Cardiac ventricle fibroblast (primary cell): ENCODE measurements at places on chromosomes 4 and X. TPM values are rescaled to one million over a fixed set of nuclear protein-coding genes. Genes with fewer than 3 reads are reported as not detected.

The TRIM60 gene
- total RNA-seq: not detected in 2 replicates

The ANKRD50 gene
- 13.0 and 13.8 TPM in 2 replicates for total RNA-seq

The SSX2 gene
- not detected in 2 replicates for total RNA-seq

The GAGE13 gene
- total RNA-seq: not detected in 2 replicates

The DCLK2 gene
- 0.50 and 0.78 TPM in 2 replicates for total RNA-seq

The MAGEB17 gene
- total RNA-seq: not detected in 2 replicates

The ADGRG4 gene
- total RNA-seq: not detected in 2 replicates

The FAAH2 gene
- total RNA-seq: 1.6 TPM in 1 of 2 replicates, not detected in the other

The F9 gene
- total RNA-seq: not detected in 2 replicates

The CXCL8 gene
- 9.1 and 11.1 TPM in 2 replicates for total RNA-seq

The MAGEA3 gene
- total RNA-seq: not detected in 2 replicates

The FAM9C gene
- total RNA-seq: not detected in 2 replicates

The SHROOM4 gene
- total RNA-seq: 2.5 and 3.2 TPM in 2 replicates

The MAGEA12 gene
- total RNA-seq: not detected in 2 replicates

The TMEM35A gene
- total RNA-seq: 0.73 and 1.4 TPM in 2 replicates

The HERC5 gene
- total RNA-seq: 0.25 and 1.2 TPM in 2 replicates

The CHM gene
- total RNA-seq: 10.3 and 10.5 TPM in 2 replicates

The STPG2 gene
- total RNA-seq: not detected in 2 replicates

The CACNA1F gene
- not detected in 2 replicates for total RNA-seq

The BRS3 gene
- not detected in 2 replicates for total RNA-seq

The EBP gene
- total RNA-seq: 21.5 and 27.0 TPM in 2 replicates

The CHRNA9 gene
- not detected in 2 replicates for total RNA-seq

The KCNE5 gene
- 0.31 TPM in 1 of 2 replicates, not detected in the other for total RNA-seq

The NHSL2 gene
- 1.8 and 3.2 TPM in 2 replicates for total RNA-seq

The ZRSR2 gene
- 2.6 TPM in 2 replicates for total RNA-seq

The TMEM150C gene
- total RNA-seq: 3.2 and 4.2 TPM in 2 replicates
